ENCODE measurements at places on chromosomes 7 and 10. TPM values are rescaled to one million over a fixed set of nuclear protein-coding genes. Genes with fewer than 3 reads are reported as not detected.
A peak's percentile ranks its signal among the peaks of the same experiment; 100 is the strongest.

Gene LIPJ
- total RNA-seq = not detected

Gene CD36
- total RNA-seq = 1,087 TPM

- no peak for DNase-seq
Measured at GRCh38 chr7:35856175-35856574, 55.3 kb downstream of the SEPTIN7 start.

Gene MAT1A
- total RNA-seq = not detected

DNA sequence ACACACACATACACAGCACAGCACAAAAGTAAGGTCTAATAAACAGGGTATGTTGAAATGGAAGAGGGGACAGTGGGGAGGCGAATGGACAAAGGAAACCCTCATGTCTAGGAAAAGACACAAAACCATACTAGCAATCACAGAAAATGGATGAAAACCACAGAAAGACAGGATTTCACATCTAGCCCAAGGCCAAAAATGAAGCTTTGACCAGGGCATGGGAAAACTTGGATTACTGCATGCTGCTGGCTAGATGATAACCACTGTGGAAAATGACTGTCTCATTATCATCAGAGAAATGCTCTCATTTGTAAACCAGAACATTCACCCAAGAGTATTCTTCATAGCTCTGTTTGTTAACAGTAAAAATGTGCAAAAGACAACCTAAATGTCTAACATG, 88.2 kb downstream of the SFMBT2 start:
- DNase-seq = no peak

Gene SEMA3C
- total RNA-seq = 44.3 TPM

Gene BICC1
- 4.8 TPM for total RNA-seq

Gene SPDYE6
- total RNA-seq = not detected

DNA sequence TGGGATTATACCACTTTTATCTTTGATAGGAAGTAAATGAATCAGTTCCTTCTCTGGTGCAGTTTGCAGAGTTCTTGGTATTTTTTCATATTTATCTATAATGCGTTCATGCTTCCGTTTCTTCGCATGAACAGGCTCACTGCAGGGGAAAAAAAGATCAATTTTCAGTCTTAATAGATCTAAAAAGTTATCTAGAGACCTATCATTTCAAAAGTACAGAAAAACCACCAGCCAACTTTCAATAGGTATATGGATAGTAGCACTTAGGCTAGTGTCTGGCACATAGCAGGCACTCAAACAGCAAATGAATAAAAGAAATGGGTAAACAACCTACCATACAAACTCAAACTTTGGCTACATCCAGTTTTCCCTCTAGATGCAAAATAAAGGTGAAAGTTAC, 5.5 kb downstream of the NOC3L start:
- DNase-seq = no peak

- no peak for DNase-seq
Measured at GRCh38 chr7:102916881-102917280, 4.1 kb downstream of the LRRC17 start.

Gene SPDYE11
- not detected for total RNA-seq

- DNase-seq = no peak
Measured at GRCh38 chr7:67713451-67714056, 716.9 kb downstream of the TYW1 start.

GRCh38 chr10:75001715-75002350, 109.6 kb upstream of the SAMD8 start:
- DNase-seq = no peak

DNA sequence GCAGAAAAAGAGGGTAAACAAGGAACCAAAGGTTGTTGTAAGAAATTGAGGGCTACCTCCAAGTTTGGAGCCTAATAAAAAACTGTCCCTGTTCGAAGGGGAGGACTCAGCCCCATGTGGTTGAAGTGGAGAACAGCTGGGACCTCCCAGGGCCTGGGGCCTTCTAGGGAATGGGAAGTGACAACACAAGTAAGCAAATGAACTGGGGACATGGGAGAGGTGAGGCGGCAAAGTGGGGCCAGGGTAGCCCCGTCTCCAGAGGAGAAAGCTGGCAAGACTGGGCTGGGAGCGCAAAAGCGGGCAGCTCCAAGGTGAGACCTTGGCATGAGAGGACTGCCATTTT, 198.1 kb downstream of the ZNF438 start:
- no peak for DNase-seq

Gene STOX1
- total RNA-seq = 0.32 TPM

Gene SFMBT2
- 13.2 TPM for total RNA-seq

- no peak for DNase-seq
Measured at GRCh38 chr7:135537905-135538304, 19.8 kb upstream of the NUP205 start.

GRCh38 chr7:152544971-152545619, 109.3 kb upstream of the KMT2C start:
- DNase-seq = no peak

DNA sequence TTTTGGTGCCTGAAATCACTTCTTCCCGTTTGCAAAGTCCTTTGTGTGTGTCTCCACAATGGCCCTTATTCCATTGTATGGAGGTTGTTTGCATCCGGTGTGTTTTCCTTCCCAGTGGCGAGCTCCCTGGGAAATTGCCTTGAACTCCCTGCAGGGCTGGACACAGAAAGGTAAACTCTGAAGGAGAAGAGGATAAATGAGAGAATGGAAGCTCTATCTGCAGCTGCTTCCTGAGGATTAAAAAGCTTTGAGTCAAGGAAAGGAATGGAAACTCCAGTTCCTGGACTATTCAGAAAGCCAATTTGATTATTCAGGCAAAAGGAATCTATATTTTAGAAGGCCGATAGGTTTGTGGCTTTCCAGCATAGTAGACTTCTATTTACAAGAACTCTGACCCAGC, 4.4 kb upstream of the GRK5 start:
- DNase-seq = no peak

GRCh38 chr7:126589068-126589684, 663.6 kb downstream of the GRM8 start:
- no peak for DNase-seq

Gene ACSL5
- total RNA-seq = 5.8 TPM

Gene RAPGEF5
- total RNA-seq = 24.0 TPM

GRCh38 chr10:101450277-101451080, 96.5 kb downstream of the BTRC start:
- no peak for DNase-seq

Gene HUS1
- total RNA-seq = 26.3 TPM

DNA sequence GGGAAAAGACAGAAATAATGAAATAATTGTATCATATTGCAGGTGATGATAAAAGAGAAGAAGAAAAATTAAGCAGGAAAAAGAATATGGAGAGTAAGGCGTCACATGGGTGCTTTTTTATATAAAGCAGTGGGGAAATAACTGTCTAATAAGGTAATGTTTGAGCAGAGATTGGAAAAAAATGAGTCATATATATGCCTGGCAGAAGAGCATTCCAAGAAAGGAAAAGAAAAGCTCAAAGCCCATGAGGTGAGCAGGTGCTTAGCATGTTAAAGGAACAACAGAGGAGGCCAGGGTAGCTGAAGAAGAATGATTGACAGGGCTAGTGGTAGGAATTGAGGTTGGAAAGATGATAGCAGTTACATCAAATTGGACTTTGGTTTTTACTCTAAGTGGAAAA, 739.5 kb downstream of the SORCS1 start:
- no peak for DNase-seq

DNA sequence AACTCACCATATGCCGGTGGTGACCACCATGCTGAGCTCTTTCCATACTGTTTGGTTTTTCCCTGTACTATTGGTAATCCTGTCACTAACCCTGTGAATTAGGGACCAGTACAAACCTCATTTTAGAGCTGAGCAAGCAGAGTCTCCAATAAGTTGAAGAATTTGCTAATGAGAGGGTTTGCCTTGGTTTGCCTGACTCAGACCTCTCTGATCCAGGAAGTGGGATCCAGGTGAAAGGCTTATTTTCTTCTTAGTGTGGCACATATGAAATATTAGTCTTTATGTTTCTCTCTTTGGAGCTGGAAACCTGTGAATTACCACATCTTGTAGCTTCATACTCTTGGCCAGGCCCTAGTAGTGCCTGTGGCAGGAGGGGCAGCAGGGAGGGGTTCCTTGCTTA, 114.1 kb upstream of the IGFBP3 start:
- no peak for DNase-seq

DNA sequence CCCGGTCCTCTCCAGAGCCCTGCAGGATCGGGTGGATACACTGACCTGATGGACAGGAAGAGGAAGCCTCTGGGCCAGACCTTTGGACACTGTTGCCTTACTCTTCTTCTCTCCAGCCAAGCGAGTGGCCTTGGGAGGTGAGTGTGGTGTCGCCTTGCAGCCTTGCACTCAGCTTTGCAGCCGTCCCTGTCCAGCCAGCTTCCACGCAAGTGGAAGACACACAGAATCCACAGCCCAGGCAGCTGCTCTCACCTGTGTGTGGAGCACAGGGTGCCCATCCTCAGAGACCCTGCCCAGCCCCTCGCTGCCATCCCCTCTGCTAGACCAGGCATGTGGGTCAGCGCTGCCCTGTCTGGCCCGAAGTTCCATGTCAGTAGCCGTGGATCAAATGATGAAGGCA, 239.1 kb downstream of the EBF3 start:
- DNase-seq = no peak

GRCh38 chr10:30671026-30671616, 41.6 kb upstream of the LYZL2 start:
- DNase-seq = no peak

DNA sequence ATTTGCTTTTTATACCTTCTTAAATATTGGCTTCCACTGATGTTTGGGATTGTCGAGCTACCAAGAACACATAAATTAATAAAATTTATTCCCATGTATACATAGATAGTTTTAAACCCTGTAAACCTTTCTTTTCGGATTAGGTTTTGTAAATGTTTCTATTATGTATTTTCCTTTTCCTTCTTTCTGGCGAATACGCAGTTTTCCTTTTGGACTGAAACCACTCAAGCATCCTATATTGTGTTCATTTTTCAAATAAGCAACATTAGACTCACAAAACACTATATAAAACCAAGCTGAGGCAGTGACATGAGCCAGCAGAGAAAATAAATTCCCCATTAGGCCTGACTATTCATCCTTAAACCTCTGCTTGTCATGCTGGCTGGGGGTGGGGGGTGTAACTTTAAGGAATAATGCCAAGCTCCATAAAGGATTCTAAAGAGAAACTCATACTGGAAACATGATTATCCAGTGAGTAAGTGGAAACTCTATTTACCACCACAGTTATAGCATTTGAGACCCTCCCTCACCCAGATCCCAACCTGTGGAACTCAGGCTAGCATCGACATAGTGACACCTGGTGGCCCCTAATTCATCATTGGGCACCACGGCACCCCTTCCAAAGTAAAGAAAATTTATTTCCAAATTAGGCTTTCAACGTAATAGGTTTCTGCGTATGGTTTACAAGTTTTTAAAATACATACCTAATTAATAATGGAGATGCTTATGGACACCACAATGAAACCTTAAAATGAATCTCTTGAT, 86.5 kb upstream of the CELF2 start:
- no peak for DNase-seq

GRCh38 chr7:25069900-25070443, 55.1 kb downstream of the CYCS start:
- DNase-seq = peak; percentile 29

Gene OR13A1
- total RNA-seq = not detected

- no peak for DNase-seq
Measured at GRCh38 chr10:31315453-31315852, 3.6 kb upstream of the ZEB1 start.

GRCh38 chr10:59865101-59865500, 41.3 kb downstream of the CCDC6 start:
- no peak for DNase-seq

DNA sequence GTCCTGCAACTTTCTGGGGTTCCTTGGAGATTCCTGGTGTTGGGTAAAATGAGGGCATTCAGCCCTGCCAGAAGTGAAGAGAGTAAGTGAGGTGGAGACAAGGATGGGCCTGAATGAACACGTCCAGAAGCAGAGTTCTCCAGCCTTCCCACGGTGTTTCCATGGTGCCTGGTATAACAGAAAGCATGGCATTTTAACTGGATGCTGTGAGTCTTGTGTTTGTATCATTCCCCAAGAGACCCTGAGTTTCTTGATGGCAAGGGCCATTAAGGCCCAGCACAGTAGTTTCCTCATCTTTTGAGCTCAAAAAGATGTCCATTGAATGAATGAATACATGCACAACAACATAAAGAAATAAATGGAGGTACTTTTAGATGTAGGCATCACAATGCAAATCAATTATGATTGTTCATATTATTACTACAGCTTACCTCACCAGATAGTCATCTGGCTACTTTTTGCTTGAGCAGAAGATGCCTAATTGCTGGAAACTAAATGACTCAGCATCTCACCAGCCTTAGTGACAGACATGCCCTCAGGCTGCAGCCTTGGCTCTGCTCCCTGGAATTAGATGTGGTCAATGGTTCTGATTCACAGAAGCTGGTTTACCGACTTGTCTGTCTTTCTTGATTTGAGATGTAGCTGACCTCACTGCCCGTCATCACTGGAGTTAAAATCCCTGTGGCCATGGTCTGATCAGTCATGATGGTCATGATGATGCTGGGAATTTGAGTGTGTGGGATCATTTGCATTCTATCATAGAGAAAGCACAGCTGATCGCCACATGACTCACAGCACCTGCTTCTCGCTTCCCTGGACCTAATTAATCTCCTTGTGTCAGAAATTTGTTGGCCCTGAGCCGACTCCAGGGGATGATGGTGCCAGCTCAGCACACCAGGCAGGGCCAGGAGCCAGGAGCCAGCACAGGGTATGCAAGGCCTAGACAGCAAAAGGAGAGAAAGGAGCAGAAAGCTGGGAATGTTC, 83.9 kb downstream of the CXCL12 start:
- peak; percentile 44 for DNase-seq

- DNase-seq = no peak
Measured at GRCh38 chr10:113517901-113518260, 35.0 kb upstream of the HABP2 start.

GRCh38 chr10:58150290-58150689, 117.4 kb downstream of the IPMK start:
- DNase-seq = no peak

GRCh38 chr10:53598914-53599313, 826.3 kb upstream of the MBL2 start:
- no peak for DNase-seq

DNA sequence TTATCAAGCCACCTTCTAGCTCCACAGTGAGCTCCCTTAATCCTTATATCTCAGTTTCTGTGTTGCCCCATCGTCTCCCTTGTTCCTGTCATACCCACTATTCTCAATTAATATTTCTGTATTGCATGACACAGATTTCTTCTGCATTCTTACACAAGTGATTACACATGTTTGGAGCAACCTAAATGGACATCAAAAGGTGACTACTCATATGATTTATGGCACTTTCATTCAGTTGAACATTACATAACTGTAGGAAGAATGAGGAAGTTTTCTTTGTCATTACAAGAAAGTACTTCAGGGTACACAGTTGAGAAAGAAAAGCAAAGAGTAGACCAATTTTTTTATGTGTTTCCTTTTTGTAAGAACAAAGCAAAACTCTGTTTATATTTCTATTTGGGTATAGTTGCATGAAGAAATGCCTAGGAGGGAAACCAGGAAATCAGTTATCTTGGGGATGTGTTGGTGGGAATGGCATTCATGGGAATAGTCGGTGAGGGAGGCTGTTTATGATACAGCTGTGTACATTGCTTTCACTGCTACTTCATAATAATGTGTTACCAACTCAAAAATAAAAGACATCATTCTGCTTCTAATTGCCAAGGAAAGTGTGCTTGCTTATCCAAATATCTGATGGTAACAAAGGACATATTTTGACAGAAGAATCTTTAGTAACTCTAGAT, 23.6 kb upstream of the PRSS37 start:
- no peak for DNase-seq
